WTC11 (cell line): ENCODE measurements at places on chromosomes 2 and 18. TPM values are rescaled to one million over a fixed set of nuclear protein-coding genes. Genes with fewer than 3 reads are reported as not detected.
A peak's percentile ranks its signal among the peaks of the same experiment; 100 is the strongest.

GRCh38 chr18:148841-149240 lies 9.5 kb upstream of the USP14 start:
- DNase-seq, result no peak
- no peak overlapping the region for H3K27ac ChIP-seq
- no peak overlapping the region for H3K4me3 ChIP-seq
- H3K36me3 ChIP-seq, result no peaks in the 10 kb centered on the region
- H3K4me1 ChIP-seq, result no peaks in the 10 kb centered on the region

DNA sequence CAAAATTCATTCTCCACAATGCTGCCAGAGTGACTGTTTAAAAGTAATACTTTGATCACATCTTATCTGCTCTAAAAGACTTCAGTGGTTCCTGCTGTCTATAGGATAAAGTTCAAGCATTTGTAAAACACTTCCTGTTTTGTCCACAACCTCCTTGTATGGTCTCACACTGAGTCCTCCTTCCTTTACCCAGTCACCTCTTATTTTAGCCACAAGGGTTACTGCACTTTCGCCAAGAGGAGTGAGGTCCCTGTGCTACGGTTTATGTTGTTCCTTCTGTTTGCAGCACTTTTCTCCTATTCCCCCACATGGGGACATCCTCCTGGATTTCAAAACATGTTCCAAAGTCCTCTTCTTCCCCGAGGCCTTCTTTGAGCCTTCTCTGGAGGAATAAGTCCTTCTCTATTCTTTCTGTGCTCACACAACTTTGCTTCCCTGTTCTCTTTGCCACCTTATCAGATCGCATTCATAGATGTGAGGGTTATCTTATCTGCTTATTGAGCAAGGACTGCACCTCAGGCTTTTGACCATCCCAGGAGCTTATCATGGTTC lies 112.2 kb upstream of the NABP1 start:
- no peak for DNase-seq
- H3K27ac ChIP-seq, result no peak overlapping the region
- H3K4me1 ChIP-seq, result peaks cover 3% of the 10 kb centered on the region

GRCh38 chr2:216713691-216714336 lies 18.5 kb upstream of the IGFBP5 start:
- H3K27me3 ChIP-seq, result no peaks in the 10 kb centered on the region; the same call in 1 of the 2 replicates
- peaks cover 7% of the 10 kb centered on the region for H3K4me1 ChIP-seq
- H3K27ac ChIP-seq, result no peak overlapping the region
- no peak for DNase-seq
- H3K36me3 ChIP-seq, result no peaks in the 10 kb centered on the region

Gene CAVIN2
- total RNA-seq, result 0.14 to 0.28 TPM (median 0.27 TPM) in 3 replicates

Gene SAG
- total RNA-seq, result 0.14 TPM in 1 of 3 replicates, not detected in the others

GRCh38 chr2:127138281-127138680 lies 31.3 kb upstream of the BIN1 start:
- H3K27ac ChIP-seq, result no peak overlapping the region
- DNase-seq, result no peak
- no peaks in the 10 kb centered on the region; the same call in 1 of the 2 replicates for H3K36me3 ChIP-seq
- H3K27me3 ChIP-seq, result no peaks in the 10 kb centered on the region
- H3K4me1 ChIP-seq, result no peaks in the 10 kb centered on the region
- H3K4me3 ChIP-seq, result no peak overlapping the region

Gene TACR1
- total RNA-seq, result 0.13 to 0.23 TPM (median 0.18 TPM) in 3 replicates

Gene ACSL3
- 78.4 to 100 TPM (median 82.2 TPM) in 3 replicates for total RNA-seq

Gene DPY30
- total RNA-seq, result 116 to 136 TPM (median 135 TPM) in 3 replicates

Gene MAP3K2
- 26.9 to 31.7 TPM (median 31.3 TPM) in 3 replicates for total RNA-seq

GRCh38 chr18:7742224-7742623 lies 175.1 kb downstream of the PTPRM start:
- H3K27ac ChIP-seq, result peak overlapping the region; percentile 80
- peaks cover 47% of the 10 kb centered on the region for H3K4me1 ChIP-seq
- peaks cover 21% of the 10 kb centered on the region for H3K36me3 ChIP-seq

Gene CNDP1
- total RNA-seq, result 0.11 to 0.28 TPM (median 0.25 TPM) in 3 replicates

DNA sequence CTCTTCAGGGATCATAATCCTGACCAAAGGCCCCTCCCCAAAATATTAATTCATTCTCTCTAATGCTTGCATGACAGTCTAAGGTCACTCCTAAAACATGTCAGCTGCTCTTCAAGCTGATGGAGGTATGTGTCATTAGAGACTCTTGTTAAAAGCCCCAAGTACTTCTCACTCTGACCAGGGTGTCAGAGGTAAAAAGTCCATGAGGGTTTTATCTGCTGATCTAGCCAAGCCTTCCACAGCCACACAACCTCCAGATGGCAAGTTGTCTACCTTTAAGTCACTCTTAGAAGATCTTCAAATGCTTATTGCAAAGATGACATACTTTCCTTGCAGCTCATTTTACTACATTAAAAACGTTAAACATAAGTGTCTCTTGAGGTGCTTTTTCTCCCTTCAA lies 83.6 kb upstream of the ETAA1 start:
- H3K4me1 ChIP-seq, result peaks cover 9% of the 10 kb centered on the region
- DNase-seq, result no peak
- H3K36me3 ChIP-seq, result no peaks in the 10 kb centered on the region
- H3K27ac ChIP-seq, result no peak overlapping the region
- no peaks in the 10 kb centered on the region for H3K27me3 ChIP-seq
- H3K4me3 ChIP-seq, result no peak overlapping the region

- no peaks in the 10 kb centered on the region for H3K36me3 ChIP-seq
- no peak overlapping the region for H3K27ac ChIP-seq
- H3K4me1 ChIP-seq, result peaks cover 4% of the 10 kb centered on the region
- no peaks in the 10 kb centered on the region for H3K27me3 ChIP-seq
Observed at GRCh38 chr2:122070241-122070731, 314.8 kb downstream of the TSN start.

Gene PRLH
- not detected in 3 replicates for total RNA-seq

Gene NXPH2
- 0.55 to 0.94 TPM (median 0.92 TPM) in 3 replicates for total RNA-seq

- H3K4me1 ChIP-seq, result peaks cover 10% of the 10 kb centered on the region
- H3K4me3 ChIP-seq, result no peak overlapping the region
- H3K27ac ChIP-seq, result no peak overlapping the region
Observed at GRCh38 chr2:26462100-26462499, 15.8 kb downstream of the OTOF start.

- DNase-seq, result no peak
- H3K4me1 ChIP-seq, result peaks cover 9% of the 10 kb centered on the region
Observed at GRCh38 chr2:121409388-121409787, 121.3 kb upstream of the RNU4ATAC start.

DNA sequence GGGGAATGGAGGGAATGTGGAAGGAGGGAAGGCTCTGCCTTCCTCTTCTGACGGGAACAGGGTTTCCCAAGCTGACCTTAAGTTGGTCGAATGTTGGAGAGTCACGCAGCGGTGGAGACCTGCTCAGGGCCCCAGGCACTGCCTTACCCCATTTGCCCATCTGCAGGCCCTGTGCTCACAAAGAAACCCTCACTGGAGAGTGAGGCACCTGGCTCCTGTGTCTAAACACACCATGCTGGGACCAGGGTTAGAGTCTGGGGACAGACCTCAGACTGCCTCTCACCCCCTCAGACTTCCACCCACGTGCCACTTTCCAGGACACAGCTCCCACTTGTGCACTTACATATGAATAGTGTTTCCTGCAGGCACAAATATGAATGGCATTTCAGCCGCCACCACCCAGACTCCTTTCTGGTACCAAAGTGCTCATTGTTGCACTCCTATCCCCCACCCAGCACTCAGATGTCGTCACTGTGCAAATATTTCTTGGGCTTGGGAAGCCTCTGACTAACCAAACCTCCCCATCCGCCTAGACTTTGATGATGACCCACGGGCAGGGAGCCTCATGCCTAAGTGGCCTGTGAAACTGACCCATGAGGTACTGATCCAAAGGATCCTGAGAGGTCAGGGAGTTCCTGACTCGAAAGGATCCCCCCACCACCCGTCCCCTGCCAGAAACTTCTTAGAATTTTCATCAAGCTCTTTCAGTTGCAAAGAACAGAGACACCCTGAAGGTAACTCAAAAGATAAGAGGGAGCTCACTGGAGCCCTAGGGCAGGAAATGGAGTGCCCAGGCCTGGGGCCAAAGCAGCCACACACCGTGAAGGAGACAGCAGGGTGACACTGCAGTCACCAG lies 78.3 kb downstream of the STPG4 start:
- peaks cover 48% of the 10 kb centered on the region for H3K4me1 ChIP-seq
- no peaks in the 10 kb centered on the region for H3K36me3 ChIP-seq
- H3K27me3 ChIP-seq, result no peaks in the 10 kb centered on the region; the same call in 1 of the 2 replicates
- H3K27ac ChIP-seq, result peak overlapping the region; percentile 62; the same call in 1 of the 2 replicates
- H3K4me3 ChIP-seq, result no peak overlapping the region

Gene ARHGEF33
- total RNA-seq, result 0.42 to 0.57 TPM (median 0.50 TPM) in 3 replicates

GRCh38 chr2:156986339-156986988 lies 271.0 kb upstream of the GALNT5 start:
- H3K4me1 ChIP-seq, result no peaks in the 10 kb centered on the region
- peak; percentile 30 for DNase-seq
- H3K27ac ChIP-seq, result no peak overlapping the region
- no peaks in the 10 kb centered on the region for H3K36me3 ChIP-seq

GRCh38 chr2:215425021-215425782 lies 10.7 kb downstream of the FN1 start:
- no peaks in the 10 kb centered on the region for H3K27me3 ChIP-seq
- H3K27ac ChIP-seq, result no peak overlapping the region
- peaks cover 71% of the 10 kb centered on the region for H3K36me3 ChIP-seq
- H3K4me3 ChIP-seq, result no peak overlapping the region
- no peak for DNase-seq
- no peaks in the 10 kb centered on the region for H3K4me1 ChIP-seq

Gene PPIG
- total RNA-seq, result 63.7 to 77.7 TPM (median 72.2 TPM) in 3 replicates

DNA sequence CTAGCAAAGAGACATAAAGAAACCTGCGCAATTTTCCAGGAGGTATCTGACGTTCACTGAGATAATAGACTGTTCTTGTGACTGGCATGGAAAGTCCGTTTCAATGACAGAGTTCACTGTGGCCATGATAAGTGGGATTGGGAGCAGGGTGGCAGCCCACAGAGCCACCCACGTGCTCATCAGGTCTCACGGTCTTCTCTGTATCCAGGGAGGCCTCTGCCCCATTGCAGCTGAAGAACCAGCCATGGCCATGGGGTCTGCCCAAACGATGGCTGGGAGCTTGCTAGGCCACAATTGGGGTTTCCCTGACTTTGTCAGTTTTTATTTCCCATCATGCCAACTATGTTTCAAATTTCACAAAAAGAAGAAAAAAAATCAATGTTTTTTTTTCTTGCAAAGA lies 57.2 kb downstream of the PDCL3 start:
- H3K36me3 ChIP-seq, result no peaks in the 10 kb centered on the region
- H3K4me1 ChIP-seq, result no peaks in the 10 kb centered on the region
- DNase-seq, result no peak
- no peaks in the 10 kb centered on the region; the same call in 1 of the 2 replicates for H3K27me3 ChIP-seq
